ENCODE measurements at places on chromosomes 5 and 9.

DNA sequence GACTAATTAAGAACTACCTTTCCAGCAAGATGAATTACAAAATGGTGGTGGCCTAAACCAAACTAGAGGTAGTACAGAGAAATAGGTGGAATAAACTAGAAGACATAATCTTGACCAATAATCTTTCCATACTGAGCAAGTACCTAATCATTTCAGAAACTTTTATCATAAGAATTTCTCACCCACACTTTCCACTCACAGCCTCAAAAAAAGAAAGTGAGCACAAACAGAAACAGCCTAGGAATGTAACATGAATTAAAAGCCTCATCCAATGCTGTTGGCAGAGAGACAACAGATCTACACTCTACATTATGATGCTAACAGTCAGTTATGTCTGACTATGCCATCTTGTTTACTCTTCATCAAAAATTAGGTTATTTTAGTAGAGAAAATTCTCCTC lies 1.3 kb downstream of the RNF38 start:
- DNase-seq = no peak

DNA sequence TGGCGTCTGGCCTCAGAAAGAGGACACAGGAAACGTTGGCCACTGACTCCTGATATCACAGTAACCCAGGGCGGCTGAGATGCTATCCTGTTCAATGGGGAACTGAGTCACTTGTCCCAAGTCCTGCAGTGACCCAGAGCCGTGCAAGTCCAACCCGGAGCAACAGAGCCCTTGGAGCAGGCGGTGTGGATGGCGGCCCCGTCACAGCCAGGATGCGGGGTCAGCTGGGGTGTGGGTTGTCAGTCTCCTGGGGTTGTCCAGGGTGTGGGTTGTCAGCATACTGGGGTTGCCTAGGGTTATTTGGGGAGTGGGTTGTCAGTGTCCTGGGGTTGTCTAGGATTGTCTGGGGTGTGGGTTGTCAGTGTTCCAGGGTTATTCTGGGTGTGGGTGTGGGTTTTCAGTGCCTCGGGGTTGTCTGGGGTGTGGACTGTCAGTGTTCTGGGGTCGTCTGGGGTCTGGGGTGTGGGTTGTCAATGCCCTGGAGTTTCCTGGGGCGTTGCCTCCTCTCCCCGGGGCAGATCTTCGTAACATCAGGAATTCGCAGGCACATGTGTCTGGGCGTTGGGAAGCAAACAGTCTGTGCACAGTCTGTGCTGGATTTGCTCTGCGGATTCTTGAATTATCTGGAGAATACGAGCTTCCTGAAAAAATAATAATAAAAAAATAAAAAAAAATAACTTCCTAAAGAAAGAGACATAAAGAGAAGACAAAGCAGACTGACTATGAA lies 257.5 kb downstream of the PARP8 start:
- no peak for DNase-seq

DNA sequence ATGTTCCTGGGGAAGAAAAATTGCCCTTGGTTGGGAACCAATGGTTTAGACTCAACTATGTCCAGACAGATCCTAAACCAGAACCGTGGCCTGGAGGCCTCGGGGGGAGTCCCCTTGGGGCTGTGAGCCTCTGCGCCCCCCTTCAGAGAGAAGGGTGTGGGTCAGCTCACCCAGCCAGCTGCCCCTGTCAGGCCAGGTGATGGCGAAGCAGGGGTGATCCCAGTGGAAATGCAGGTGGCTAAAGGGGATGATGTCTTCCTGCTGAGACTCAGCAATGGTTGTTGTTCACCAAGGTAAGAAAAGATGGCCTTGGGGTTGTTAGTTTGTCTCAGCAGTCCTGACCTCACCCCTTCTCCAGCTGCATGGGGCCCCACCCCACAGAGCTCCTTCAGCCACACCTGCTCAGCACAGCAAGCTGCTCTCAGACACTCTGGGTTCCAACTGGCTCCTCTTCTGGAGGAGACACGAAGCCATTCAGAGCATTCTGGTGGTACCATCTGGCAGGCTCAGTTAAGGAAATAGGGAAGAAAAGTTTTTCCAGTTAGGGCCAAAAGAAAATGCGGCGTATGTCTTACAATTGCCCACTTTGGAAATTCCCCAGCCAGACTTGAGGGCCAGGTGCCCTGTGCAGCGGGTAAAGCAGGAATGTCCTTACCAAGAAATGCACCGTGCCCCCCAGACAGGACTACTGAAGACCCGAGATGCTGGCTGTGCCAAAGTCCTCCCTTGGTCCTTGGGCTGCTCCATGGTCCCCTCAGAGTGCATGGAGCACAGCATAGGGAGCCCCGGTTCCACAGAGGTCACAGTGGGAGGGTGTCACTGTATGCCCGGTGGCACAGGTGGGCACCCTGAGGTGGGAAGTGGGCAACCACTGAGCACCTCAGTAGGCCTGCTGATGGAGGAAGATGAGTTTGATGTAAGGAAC lies 90.2 kb downstream of the NSUN2 start:
- peak; percentile 22 for DNase-seq

DNA sequence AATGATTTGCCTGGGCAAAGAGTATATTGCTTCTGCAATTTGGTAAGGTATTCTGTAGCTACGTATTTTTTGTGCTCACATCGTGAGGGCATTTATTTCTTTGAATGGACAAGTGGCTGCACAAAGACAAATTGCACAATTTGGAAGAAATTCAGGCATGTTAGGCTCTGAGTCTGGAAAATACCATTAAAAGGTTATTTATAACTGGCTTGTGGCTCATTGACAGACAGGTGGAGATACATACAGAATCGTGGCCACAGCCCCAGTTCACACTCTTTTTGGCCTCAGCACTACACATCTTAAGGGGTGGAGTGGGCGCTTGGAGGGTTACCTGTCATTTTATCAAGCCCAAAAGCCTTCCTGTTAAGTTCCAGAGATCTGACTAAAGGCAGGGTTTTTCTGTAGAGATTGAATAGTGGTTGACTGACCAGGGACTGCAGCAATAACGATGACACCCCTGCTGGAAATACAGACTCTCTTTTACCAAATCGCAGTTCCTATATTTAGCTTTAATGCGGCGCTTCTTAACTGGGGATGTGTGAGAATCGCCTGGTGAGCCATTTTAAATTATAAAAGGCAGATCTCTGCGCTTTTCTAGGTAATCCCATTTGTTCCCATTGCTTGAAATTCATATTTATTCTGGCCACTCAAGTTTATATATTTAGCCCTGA lies 14.7 kb downstream of the MAN2A1 start:
- DNase-seq = no peak

DNA sequence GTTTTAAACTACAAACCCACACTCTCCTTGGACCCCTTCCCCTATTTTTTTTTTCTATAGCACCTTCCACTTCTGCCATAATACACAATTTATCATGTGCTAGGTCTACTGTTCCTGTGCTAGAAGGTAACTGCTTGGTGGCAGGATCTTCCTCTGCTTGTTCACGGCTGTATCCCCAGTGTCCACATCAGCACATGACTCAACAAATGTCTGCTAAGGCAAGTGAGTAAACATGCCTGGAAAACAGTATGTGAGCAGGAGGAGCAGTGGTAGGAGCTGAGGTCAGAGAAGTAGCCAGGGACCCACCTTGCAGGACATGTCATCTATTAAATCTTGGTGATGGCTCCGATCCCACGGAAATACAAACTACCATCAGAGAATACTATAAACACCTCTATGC lies 79.4 kb downstream of the AUH start:
- DNase-seq = no peak

- DNase-seq = no peak
These were observed 24.4 kb downstream of the SH3TC2 start for GRCh38 chr5:149038336-149039080.

DNA sequence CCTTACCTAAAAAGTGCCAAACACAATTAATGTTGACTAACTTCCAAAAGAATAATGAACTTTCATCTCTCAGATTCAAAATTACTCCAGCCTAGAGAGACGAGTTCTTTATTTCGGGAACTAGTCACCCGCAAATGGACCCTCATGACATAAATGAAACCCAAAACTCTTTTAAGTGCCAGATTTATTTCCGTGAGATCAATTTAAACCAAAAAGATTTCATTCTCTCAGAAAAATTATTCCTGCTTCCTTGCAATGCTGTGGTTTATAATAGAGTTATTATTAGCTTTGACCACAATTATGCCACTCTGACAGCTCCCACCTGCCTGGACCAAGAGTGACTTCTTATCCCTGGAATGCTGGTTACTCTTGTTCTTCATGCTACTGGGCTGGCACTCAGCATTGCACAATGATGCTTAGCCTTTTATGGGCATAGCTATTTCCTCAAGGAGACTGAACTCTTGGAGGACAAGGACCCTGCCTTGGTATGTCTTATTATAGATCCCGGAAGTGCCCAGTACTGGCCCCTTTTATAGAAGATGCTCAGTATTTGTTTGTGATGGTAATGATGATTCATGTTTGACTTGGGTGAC lies 183.5 kb downstream of the SNX18 start:
- DNase-seq = no peak

- DNase-seq = no peak
These were observed 126.1 kb upstream of the TBC1D2 start for GRCh38 chr9:98381311-98382103.

DNA sequence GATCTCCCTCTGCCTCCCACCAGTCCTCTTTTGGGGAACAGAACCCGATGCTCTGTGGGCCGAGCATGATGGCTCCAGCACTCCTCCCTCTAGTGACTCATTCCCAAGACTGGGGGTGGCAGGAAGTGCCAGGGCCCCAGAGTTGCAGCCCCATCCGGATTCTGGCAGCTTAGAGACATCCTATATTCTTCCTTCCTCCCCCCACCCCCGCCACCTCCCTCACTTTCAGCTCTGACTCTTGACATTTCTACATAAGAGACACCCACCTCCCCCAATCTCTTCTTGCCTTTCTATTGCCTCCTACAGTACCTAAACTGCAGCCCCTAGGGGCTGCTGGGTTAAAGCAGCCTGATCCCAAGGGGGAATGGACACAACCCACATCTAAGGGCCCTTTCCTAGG lies 47.1 kb upstream of the MATR3 start:
- peak; percentile 75 for DNase-seq

DNA sequence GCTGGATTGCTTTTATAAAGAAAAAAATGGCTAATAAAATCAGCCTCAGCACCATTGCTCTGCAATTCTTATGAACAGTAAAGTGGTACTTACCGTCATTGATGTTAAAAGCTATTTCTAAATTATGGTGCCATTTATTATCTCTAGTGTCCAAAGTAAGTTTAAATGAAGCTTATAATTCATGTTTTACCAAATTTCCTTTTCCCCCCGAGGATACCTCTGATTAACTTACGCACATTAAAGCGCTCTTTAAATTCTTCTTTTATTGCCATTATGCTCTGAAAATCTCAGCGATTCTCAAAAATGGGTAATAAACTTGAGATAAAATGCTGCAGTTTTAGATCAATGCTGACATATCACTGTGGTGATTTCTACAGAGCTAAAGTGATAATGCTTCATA lies 13.5 kb downstream of the TLX3 start:
- DNase-seq = no peak

DNA sequence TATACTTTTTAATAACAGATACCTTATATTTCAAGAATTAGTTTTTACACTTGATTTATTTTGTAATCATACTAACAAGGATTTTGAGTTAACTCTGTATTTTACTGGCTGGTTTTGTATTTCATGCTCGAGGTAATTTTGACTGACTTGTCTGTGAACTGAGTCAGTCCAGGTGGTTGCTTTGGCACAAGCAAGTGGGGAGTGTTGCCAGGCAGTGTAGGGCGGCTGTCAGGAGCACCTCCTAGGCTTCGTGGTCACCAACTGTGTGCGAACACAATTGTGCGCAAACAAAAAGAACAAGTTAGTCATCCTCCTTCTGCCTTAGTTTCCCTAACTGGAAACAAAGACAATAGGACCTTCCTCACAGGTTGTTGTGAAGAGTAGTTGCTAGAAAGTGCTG lies 286.3 kb downstream of the ADGRV1 start:
- no peak for DNase-seq

GRCh38 chr9:107881626-107882300 lies 392.2 kb upstream of the KLF4 start:
- DNase-seq = no peak
